Omental fat pad (tissue), 4 donors: ENCODE measurements at places on chromosomes 6 and 20.
A peak's percentile ranks its signal among the peaks of the same experiment; 100 is the strongest.

GRCh38 chr20:59823491-59824259 is 109.8 kb downstream of the SYCP2 start:
- DNase-seq = no peak

GRCh38 chr6:138250513-138251247 is 32.4 kb upstream of the PBOV1 start:
- DNase-seq = peak; percentile 38

GRCh38 chr20:35320396-35321126 is 28.3 kb upstream of the FAM83C start:
- DNase-seq = no peak

DNA sequence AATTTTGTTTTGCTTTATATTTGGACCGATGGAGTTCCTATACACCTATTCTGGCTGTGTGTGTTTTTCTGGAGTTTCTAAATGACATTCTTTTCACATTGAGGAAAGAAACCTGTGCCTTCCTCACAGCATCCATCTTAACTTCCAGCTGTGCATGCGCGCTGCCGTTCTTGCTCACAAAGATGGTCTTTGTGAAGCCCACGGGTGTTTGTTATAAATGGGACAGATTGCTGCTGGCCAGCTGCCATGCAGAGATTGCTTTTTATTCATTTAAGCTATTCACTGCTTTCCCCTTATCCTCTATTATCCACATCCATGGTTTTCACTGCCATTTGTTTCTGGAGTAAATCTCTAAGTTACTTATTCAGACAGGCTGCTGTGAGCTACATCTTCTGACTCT is 54.2 kb downstream of the SYNDIG1 start:
- DNase-seq = no peak

GRCh38 chr20:17747431-17747846 is 47.7 kb downstream of the BANF2 start:
- no peak for DNase-seq

DNA sequence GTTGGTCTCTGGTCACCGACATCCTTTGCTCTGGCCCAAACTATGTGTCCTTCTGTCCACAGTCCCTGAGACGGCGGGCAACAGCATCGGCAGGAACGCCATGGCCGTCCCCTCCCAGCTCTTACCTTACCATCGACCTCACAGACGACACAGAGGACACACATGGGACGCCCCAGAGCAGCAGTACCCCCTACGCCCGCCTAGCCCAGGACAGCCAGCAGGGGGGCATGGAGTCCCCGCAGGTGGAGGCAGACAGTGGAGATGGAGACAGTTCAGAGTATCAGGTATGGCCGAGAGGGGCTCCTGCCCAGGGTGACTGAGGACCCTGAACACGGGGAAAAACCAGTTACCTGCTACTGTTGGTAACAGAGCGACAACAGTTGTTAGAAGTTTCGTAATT is 25.0 kb downstream of the DNMT3B start:
- DNase-seq = no peak

DNA sequence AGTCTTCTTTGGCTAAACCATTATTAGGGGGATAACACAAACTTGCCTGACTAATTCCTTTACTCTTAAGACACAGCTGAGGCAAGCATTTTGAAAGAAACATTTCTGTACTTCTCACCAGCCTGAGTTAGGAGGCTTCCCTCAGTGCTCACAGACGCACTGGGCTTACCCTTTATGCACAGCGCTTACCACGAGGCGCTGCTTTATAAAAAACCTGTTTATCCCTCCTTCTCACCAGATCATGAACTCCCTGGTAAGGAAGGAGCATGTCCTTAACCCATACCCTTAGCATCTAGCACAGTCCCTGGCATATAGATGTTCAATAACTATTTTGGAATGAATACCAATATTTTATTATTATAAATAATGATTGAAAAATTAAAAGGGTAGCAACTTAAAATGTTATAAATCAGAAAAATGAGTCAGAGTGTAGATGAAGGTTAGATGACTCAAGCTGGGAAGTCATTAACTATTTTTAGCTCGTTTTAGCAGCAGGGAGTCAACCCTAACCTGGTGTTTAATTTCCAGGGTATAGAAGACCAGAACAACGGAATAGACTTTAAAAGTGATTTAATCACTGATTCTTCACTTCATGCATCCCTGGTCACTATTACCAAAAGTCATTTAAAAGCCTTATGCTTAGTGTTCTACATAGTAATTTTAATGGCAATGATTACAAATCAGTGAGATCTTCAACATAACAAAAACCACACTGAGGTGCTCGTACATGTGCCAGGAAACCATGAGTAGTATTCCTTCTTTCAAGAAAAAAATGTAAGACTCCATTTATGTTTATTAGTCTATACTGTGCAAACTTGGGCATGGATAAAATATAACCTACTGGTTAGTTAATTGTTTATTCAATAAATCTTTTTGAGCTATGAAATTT is 4.1 kb upstream of the TPD52L1 start:
- DNase-seq = no peak

- DNase-seq = no peak
Observed at GRCh38 chr6:92779746-92780145, 639.6 kb downstream of the EPHA7 start.

GRCh38 chr6:149153100-149153499 is 164.4 kb upstream of the TAB2 start:
- DNase-seq = no peak

- peak; percentile 36 for DNase-seq
Observed at GRCh38 chr20:63290677-63291472, 2.1 kb upstream of the COL20A1 start.

- no peak for DNase-seq
Observed at GRCh38 chr6:3596766-3597165, 139.9 kb upstream of the SLC22A23 start.

- no peak for DNase-seq
Observed at GRCh38 chr6:8857160-8857559, 421.8 kb upstream of the SLC35B3 start.

- no peak for DNase-seq
Observed at GRCh38 chr6:4105980-4106536, 27.1 kb upstream of the FAM217A start.

- no peak for DNase-seq
Observed at GRCh38 chr6:20085817-20086216, 126.5 kb downstream of the MBOAT1 start.

GRCh38 chr6:39256294-39256940 is 27.1 kb upstream of the KCNK5 start:
- no peak for DNase-seq
